ENCODE measurements at places on chromosomes 16 and 17.

DNA sequence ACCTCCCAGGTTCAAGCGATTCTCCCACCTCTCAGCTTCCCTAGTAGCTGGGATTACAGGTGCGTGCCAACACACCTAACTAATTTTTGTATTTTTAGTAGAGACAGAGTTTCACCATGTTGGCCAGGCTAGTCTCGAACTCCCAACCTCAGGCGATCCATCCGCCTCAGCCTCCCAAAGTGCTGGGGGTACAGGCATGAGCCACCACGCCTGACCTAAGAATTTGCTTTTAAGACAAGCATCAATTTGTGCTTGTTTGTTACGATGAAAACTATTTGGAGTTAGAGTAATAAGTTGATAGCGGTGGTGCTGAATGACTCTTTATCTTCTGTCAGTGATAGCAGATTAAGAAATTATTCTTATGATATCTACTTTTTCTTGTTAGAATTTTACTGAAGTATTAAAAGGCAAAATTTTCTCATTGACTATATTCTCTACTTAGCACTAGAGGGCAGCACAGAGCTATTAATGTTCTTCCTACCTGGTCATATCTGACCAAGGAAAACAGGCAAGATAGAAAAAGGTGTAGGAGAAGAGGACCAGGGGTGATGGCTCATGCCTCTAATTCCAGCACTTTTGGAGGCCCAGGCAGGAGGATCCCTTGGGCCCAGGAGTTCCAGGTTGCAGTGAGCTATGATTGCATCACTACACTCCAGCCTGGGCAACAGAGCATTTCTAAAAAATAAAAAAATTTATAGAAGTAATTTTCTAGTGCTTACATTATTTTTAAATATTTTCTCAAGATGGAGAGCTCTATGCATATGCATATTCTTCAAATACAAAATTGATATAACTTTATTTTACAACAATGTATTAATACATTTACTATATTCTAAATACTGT, 24.5 kb downstream of the STXBP4 start:
- DNase-seq, result no peak

GRCh38 chr16:8239443-8239842, 350.9 kb downstream of the TMEM114 start:
- no peak for DNase-seq

GRCh38 chr16:88650749-88651275, at the start of gene CYBA:
Gene CYBA (minus strand): TSS chr16:88651053. CDS start chr16:88651013, 40 bp downstream.
- DNase-seq, result no peak

DNA sequence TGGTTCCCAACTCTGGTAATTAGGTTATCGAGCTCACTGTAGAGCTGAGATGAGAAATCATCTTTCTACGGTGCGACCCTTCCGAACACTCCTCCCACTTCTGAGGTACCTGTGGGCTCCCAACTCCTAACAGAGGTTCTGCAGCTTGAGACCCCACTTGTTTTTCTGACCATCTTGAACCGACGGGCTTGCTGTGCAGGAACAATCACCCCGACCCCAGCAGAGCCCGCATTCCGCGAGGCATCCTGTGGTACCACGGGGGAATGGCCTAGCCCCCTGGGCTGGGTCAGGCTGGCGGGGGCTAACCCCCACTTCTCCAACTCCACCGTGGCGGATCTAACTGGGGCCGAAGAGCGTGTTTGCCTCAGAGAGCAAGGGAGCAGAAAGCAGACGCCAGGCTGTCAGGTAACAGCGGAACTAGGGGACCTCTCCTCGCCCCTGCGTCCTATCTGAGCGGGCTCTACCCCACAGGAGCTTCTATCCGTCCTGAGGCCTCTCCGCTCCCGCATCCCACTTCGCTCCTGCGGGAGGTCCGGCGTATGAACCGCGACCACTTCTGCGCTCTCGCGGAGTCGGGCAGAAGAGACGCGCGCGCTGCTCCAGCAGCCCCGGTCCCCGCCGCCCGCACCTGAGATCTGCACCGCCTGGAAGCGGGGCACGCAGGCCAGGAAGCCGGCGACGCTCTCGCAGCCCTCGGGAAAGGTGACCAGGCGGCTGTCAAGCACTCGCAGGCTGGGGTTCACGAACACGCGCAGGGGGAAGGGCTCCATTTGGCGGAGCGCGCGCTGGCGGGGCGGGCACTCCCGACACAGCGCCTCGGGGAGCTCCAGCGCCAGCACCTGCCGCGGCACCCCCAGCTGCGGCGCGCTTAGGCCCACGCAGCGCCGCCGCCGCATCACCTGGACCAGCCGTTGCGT, 761 bp downstream of the PDF start:
- DNase-seq, result no peak

- DNase-seq, result no peak
Measured at GRCh38 chr17:18850679-18851078, 7.3 kb upstream of the PRPSAP2 start.

DNA sequence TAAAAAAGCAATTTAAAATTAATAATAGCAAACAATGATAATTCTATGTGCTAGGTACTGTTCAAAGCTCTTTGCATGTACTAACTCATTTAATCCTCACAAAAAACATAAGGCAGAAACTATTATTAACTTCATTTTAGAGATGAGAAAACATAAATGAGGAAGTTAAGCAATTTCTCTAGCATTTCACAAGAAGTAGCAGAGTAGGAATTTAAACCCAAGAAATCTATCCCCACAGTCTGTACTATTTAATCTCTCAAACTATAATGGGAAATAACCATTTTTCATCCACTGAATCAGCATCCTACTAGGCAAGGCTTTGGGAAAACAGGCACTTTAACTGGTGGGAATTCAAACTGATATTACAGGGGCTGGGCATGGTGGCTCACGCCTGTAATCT, 42.2 kb upstream of the INTS2 start:
- DNase-seq, result no peak

GRCh38 chr16:11032000-11032921, 87.9 kb downstream of the CLEC16A start:
- DNase-seq, result no peak

GRCh38 chr17:64457156-64457555, 8.2 kb downstream of the MILR1 start:
- no peak for DNase-seq

DNA sequence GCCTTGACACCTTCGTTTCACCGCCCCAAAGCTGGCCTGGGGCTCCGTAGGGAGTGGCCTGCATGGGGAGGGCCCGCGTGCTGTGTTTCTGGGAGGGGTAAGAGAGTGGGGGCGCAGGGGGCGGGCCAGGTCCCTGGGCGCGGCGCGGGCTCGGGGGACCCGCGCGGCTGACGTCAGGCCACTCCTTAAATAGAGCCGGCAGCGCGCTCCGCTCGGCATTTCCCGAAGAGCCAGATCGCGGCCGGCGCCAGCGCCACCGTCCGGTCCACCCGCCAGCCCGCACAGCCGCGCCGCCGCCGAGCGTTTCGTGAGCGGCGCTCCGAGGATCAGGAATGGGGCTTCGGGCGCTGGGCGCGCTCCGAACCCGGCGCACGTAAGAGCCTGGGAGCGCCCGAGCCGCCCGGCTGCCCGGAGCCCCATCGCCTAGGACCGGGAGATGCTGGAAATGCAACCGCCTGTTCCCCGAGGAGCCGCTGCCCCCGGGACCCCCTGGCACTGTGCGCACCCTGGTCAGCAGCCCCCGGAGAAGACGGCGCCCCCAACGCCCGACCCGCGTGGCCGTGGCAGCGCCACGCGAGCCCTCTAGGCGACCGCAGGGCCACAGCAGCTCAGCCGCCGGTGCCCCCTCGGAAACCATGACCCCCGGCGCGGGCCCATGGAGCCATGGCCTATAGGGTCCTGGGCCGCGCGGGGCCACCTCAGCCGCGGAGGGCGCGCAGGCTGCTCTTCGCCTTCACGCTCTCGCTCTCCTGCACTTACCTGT, at the start of gene HS3ST2:
Gene HS3ST2 (plus strand): TSS at position 215 of the 763 bp plus-strand sequence. CDS start 449 bp downstream, at position 664.
- peak; percentile 22 for DNase-seq

DNA sequence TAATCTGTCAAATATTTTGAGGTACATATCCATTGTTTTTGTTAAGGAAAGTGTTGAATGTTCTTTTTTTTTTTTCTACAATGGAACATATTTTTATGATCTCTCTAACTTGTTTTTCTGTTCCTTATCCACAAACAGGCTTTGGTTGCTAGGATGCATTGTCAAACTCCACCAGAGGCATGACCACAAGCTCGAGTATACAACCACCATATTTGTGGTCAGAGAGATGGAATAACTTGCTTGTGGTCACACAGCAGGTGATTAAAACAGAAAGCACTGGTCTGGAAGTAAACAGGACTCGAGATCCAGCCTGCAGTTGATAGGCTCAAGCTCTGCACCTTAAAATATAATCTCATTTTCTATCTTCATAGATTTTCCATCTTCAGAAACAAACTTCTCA, 105.8 kb upstream of the ADAMTS18 start:
- DNase-seq, result no peak

GRCh38 chr16:51159865-51160264, 8.8 kb upstream of the SALL1 start:
- no peak for DNase-seq

GRCh38 chr16:56400458-56400857, 24.9 kb downstream of the AMFR start:
- no peak for DNase-seq

- no peak for DNase-seq
Measured at GRCh38 chr17:45748731-45749310, 35.3 kb upstream of the CRHR1 start.

DNA sequence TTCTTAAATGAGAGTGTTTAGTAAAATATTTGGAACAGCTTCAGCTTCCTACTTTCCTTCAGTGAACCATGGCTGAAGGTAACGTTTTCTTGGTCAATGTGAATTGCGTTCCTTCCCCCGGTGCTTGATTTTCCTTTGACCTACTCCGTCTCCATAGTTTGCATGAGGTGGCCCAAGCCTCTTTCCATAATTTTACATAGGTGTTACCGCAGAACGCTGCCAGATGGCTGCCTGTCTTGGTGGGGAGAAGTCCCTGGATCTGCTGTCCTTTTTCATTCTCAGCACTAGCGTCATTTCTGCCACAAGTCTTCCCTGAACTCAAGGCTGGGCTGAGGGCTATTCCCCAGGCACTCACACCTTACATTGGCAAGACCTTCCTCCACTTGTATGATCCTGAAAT, 178.4 kb downstream of the PRKCA start:
- DNase-seq, result no peak

DNA sequence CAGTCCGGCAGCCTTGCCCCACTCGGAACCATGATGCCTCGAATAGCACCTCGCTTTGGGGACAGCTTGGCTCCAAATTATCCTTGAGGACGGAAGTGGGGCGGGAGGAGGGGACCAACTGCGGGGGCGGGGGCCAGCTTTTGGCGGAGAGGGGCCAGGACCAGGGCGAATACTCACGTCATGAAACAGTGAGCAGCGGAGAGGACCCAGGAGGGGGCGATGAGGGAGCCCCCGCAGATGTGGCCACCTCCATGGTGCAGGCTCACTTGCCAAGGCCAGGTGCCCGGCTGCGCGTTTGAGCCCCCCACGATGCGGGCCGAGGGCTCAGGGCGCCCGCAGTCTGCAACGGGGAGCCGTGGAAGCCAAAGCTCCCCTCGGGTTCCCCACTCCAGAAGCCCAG, 970 bp downstream of the PRSS36 start:
- DNase-seq, result no peak

- DNase-seq, result no peak
Measured at GRCh38 chr16:61364990-61365389, 671.2 kb downstream of the CDH8 start.

GRCh38 chr17:52120465-52120864, 38.0 kb downstream of the CA10 start:
- DNase-seq, result no peak

GRCh38 chr17:35868737-35869136, at the start of gene HEATR9:
Gene HEATR9 (minus strand): TSS chr17:35868891. CDS start chr17:35868742, 149 bp downstream.
- no peak for DNase-seq

GRCh38 chr16:11673091-11674000, 5.1 kb downstream of the SNN start:
- DNase-seq, result no peak

GRCh38 chr16:72241930-72242329, 70.0 kb upstream of the PMFBP1 start:
- peak; percentile 40 for DNase-seq

- no peak for DNase-seq
Measured at GRCh38 chr16:83351846-83352245, 455.9 kb upstream of the HSBP1 start.

DNA sequence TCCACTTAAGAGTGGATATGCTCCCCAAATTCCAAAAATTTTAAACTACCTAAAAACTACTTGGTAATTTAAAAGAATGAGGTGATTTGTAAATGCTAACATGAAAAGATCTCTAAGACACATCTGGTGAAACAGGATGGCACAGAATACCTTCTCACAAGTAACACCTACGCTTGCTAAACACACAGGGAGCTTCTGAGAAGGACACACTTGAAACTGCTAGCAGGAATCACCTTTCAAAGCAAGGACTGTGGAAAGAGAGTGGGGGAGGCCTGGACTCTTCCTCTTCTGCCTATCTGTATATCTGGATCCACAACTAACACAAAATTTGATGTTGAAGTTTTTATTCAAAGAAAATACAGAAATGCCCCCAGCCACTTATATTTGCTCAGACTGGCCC, 52.4 kb downstream of the CYTH1 start:
- DNase-seq, result no peak

DNA sequence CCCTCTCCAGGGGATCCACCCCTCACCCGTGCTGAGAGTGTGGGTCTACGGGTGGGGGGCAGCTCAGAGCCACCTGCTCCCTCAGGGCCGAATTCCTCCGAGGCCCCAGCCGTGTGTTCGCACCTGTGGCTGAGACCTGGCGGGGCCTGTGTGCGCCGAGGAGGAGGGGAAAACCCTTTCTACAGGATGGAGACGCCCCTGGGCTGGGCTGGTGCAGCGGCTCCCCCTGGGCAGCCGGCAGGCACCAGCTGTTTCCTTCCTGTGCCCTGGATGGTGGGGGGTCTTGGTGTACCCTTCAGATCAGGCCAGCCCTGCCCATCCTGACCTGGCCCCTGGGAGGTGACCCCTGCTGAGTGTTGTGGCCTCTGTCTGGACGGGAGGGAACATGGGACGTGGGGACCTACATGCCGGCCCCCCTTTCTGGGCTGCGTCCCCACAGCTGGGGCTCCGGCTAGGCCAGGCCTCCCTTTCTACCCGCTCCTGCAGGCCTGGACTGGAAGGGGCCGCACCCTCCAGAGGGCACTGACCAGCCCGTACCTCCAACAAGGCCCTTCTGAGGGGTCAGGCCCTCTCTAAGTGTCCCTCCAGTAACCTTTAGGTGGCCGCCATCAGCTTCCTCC, 28.3 kb upstream of the PABPN1L start:
- DNase-seq, result no peak

- DNase-seq, result no peak
Measured at GRCh38 chr17:31743797-31744196, 115.2 kb downstream of the COPRS start.

Measured in foreskin melanocyte (primary cell).